ENCODE measurements at places on chromosomes 12 and 14.

GRCh38 chr12:68771223-68771925 is 25.4 kb downstream of the SLC35E3 start:
- no peak for DNase-seq

DNA sequence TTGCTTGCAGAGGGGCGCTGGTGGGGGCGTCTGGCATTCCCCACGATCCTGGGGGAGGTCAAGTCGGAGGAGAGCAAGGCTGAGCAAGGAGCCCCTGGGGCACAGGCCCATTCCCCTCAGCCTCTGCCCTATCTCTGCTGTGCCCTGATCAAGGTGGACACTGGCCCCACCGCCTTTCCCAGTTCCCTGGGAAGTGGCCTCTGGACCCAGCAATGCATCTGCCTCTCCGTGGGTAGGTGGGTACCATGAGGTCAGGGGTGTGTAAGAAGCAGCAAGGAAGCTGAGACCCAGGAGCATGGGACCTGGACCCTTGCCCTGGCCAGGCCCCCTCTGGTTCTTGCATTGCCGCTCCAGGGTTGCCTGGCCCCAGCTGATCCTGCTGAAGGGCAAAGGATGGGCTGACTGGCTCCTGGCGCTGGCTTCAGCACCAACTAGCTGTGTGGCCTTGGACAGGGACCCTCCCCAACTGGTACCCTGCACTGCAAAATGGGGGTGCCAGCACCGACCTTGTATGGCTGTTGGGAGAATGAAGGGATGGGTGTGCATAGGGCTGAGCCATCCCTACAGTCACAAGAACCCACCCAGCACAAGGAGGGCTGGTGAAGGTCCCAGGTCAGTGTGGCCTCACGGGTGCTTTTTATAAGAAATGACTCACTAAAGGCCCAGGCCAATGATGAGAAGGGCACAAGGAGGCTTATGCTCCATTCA is 19.6 kb downstream of the SLC25A29 start:
- DNase-seq: no peak

- DNase-seq: no peak
Measured at GRCh38 chr14:84095681-84096080, 1434.3 kb upstream of the FLRT2 start.

DNA sequence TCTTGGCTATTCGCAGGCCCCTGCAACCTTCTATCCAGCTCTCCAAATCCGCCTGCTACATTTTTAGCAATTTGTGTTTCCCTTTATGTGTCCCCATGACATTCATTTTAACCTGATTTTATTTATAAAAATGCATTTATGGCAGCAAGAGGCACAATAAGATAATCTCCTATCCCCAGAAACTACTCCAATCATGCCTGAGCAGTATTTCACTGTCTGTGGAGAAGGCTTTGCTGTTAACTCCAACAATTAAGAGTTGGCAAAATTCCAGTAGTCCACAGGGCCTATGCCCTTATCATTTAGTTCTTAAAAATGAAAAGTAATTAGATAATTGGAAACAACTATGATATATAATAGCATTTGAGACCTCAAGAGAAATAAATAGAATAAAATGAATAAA is 462.4 kb downstream of the TRHDE start:
- no peak for DNase-seq

- no peak for DNase-seq
Measured at GRCh38 chr14:68924186-68925158, 54.6 kb downstream of the ACTN1 start.

DNA sequence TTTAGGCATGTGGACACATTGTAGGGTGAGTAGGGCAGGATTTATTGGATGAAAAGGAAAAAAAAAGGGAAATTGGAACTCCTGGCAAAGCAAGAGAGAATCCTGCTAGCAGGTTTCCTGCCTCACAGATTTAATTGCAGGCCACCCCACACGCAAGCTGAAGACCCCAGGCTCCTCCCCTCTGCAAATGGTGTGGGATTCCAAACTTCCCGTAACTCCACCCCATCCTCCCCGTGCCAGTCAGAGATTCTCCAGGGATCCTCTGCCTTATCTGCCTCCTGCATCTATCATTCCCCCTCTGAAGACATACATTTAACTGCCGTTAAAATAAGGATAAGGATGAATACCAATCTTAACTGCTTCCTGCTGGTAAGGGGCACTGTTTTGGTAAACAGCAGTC is 249.8 kb upstream of the GARIN2 start:
- DNase-seq: no peak

- DNase-seq: no peak
Measured at GRCh38 chr12:27347779-27348178, 15.1 kb downstream of the BMAL2 start.

DNA sequence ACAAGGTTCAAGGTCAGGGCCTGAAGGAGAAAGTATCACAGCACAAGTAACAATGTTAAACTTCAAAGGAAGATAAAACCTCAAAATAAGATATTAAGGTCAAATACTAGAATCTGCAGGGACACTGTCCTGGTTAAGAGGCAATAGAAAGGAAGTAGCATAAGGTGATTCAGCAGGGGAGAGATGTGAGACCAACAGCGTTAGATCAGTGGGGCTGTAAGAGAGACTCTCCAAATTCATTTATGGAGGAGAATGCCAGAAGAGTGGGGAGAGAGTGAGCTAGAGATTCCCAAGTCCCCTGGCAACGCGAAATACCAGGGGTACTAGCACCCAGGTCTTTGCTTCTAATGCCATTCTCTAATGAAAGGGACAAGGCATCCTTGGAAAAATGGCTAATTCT is 610.9 kb downstream of the DIO2 start:
- no peak for DNase-seq

- DNase-seq: peak; percentile 65
Measured at GRCh38 chr14:60331201-60332045, 82.4 kb downstream of the PPM1A start.

DNA sequence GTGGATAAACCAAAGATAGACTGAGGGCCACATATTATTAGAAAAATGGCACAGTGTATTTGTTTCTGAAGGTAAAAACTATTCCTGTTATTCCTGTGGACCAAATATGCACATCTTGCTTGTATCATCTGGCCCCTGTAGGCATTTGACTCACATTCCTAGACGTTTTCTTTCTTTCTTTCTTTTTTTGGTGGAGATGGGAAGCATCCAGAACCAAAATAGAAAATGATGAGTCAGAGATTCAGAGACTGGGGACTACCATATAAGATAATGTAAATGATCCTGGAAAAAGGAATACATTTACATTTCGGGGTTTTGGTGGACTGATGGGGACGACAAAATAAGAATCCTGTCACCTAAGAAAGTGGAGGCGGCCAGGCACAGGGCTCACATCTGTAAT is 24.2 kb downstream of the TRIM9 start:
- no peak for DNase-seq

DNA sequence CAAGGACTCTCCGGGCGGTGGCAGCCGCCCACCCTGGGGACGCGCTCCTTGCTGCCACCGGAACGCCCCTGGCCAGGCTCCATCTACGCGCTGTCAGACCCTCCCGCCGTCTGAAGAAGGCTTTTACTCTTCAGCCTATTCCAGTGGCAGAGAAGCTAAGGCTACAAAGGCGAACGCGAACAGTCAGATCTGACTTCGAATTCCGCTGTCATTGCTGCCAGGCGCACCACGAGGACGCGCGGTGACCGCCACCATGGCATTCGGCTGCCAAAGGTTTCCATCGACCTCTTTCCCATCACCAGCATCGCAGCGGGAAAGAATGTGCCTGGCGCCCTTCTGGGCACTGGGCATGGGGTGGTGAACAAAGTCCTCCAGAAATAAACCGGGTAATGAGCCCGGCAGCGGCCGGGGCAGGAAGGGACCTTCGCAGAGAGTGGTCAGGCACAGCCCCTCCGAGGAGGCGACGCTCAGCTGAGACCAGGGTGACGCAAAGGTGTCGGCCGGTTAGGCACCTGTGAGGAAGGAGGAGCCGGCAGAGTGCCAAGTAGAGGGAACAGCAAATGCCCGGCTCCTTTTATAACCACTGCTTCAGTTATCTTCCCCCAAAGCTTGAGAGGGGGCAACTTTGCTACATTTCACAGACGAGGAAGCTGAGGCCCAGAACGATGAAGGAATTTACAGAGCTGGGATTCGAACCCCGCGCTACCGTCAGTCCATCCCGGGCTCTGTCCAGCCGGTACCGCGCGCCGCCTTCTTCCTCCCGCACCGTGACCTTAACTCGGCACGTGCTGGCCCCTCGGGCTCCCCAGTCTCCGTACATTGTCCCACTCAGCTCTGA is 1.9 kb upstream of the RFX4 start:
- no peak for DNase-seq

GRCh38 chr12:124816295-124816854 is 47.3 kb downstream of the SCARB1 start:
- no peak for DNase-seq

- no peak for DNase-seq
Measured at GRCh38 chr12:11862798-11863197, 207.9 kb upstream of the BCL2L14 start.

GRCh38 chr12:91126516-91126915 is 15.2 kb upstream of the LUM start:
- no peak for DNase-seq

DNA sequence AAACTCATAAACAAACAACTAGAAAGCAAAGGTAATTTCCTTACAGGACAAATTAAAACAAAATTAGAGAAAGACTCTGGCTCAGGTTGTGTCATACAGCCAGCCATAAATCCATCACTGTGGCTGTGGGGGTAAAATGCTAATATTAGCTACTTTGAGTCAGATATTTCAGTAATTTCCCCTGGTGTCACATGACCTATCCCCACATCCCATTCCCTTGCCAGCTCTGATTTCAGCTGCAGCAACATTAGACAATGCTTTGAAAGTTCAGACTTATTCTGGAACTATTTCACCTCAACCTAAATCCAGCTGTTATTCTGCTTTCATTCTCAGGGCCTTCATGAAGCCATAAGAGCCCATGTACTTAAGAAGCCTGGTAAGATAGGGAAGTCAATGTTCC is 55.3 kb downstream of the RPL10L start:
- DNase-seq: no peak

- DNase-seq: no peak
Measured at GRCh38 chr14:78259831-78260230, 89.7 kb downstream of the NRXN3 start.

- DNase-seq: no peak
Measured at GRCh38 chr12:108040947-108041346, 88.1 kb upstream of the WSCD2 start.

DNA sequence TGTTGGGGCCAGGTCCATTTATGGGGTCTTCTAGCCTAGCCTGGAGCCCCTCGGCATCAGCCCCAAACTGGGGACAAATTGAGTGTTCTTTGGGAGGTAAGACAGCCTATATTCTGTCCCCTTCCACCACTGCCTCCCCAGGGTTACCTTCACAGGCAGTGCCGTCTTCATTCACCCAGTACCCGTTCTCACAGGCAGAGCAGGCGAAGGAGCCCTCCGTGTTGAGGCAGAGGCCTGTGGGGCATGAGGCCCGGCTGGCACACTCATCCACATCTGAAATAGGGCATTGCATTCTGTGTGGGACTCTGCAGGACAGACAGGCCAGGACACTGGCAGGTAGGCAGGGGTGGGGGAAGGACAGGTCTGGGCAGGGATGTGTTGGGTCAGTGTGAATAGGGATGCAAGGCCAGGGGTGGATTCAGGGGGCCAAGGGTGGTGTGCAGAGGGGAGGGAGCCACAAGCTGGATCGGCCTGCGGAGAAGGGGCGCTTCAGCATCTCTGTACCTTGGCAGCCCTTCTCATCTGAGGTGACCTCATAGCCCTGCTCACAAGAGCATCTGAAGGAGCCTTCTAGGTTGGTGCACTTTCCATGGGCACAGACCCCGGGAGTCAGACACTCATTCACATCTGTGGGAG is 16.1 kb downstream of the ISCA2 start:
- no peak for DNase-seq

- no peak for DNase-seq
Measured at GRCh38 chr14:102229071-102229738, 75.8 kb downstream of the MOK start.

DNA sequence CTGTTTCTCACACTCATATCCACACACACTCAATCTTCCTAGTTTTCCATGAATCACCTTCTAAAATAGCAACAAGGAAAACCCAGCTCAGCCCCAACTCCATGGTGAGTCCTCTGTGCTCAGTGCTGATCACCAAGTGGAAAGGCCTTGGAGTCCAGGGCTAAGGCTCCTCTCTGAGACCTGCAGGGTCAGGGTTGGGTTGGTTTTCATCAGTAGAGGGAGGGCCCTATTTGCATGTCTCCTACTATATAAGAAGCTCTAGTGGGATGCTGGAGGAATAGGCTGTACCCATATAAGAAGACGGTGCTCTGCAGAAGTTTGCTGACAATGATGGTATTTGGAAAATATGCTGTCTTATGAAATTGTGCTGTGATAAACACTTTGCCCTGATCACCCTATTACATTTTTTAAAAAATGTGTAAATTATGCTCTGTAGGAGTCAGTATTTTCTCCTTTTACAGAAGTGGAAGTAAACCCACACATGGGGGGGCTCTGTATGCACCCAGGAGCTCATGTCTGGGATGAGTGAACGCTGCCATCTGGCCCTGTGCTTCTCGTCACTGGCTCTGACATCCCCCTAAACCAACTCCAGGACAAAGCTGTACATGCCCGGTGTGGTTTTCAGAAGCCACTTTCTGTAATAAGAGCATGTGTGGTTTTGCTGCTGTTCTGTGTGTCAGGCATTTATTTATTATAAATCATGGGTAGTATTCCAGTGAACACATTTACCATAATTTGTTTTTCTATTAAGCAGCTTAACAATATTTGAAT is 536.3 kb downstream of the TMEM121 start:
- DNase-seq: no peak

DNA sequence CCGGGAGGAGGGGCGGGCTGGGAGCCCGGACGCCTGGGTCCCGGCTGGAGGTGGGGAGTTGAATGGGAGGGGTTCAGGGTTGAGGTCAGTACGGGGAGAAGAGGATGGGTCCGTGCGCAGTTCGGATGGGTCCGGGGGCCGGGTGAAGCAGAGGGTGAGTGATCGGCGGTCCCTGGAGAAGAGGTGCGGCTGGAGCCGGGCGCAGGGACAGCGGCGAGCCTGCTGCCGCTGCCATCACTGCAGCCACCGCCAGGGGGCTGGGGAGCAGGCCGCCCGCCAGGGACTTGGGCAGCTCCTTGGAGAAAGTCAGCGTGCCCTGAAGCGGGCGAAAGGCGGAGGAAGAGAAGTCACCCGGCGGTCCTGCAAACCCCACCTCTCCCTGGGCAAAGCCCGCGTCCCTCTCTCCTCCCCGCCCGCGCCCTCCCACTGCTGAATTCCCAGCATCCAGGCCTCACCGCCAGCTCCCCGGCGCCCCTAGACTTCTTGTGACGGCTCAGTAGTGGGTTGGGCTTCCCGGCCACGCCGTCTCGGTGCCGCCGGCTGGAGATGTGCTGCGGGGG is 6.0 kb upstream of the GPR84 start:
- DNase-seq: no peak

GRCh38 chr12:29241821-29242591 is 92.9 kb downstream of the FAR2 start:
- no peak for DNase-seq
